ENCODE measurements at places on chromosomes 13 and 19.

GRCh38 chr13:30354493-30355383, 47.4 kb upstream of the KATNAL1 start:
- DNase-seq, result no peak

DNA sequence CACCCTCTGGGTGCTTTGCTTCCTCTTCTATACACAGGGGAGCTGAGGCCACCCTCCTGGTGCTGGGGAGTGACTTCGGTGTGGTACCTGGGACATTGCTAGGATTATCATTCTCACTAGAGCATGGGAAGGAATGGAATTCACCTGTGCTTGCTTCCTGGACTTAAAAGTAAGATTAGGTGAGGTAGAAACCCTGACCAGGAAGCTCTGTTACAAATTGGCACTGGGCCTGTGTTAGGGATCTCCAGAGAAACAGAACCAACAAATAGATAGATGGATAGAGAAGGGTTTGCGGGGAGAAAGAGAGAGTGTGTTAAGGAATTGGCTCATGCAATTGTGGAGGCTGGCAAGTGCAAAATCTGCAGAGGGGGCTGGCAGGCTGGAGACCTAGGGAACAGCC, 13.9 kb upstream of the SIAH3 start:
- DNase-seq, result no peak

DNA sequence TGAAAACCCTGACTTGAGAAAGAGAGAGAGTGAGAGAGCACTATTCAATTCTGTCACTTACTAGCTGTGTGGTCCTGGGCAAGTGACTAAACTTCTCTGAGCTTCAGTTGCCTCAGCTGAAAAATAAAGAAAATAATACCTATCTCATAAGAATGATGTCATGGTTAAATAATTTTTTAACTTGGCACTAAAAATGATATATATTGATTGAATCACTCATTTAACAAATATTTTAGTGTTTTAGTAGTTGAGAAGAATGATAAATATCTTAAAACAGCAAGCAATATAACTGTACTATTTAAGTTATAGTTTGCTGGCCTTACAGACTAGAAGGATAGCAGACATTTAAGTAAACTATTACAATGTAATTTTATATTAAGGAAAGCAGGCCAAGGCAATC, 764.2 kb downstream of the DIAPH3 start:
- DNase-seq, result no peak

- DNase-seq, result no peak
These were observed 509.0 kb downstream of the GPC5 start for GRCh38 chr13:91907398-91907797.

DNA sequence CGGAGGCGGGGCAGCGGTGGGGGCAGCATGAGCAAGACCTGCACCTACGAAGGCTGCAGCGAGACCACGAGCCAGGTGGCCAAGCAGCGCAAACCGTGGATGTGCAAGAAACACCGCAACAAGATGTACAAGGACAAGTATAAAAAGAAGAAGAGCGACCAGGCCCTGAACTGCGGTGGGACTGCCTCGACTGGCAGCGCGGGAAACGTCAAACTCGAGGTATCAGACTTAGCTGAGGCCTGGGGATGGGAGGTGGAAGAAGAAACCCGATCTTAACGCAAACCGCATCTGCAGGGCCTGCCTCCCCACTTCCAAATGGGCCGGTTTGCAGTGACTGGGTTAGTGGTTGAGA, 693 bp downstream of the RFXAP start:
- peak; percentile 5 for DNase-seq

DNA sequence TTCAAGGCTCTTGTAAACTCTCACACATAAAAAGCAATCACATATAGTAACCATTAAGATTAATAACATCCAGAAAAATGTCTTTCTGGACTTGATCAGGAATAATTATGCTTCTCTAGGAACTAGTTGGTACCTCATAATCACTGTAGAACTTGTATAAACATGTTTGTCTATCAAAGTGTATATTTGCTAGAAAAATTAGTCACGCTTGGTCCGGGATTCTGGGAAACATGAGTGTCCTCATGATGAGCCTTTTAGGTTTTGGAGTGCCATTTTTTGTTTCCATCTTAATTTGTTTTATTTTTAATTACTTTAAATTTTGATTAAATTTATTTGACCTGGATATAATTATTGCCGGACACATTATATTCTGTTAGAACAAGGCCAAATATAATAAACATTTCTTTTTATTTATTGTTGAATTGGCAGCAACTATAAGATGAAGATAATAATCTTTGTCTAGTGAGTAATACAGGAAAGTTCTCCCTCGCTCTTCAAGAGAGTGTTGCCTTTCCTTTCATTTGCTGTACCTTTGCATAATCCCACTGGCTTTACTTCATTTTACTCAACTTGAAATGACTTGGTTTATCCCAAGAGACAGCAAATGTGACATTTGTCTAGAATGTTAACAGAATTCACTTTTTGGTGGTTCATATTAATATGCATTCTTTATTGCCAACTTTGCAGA, 207.0 kb downstream of the NALCN start:
- no peak for DNase-seq

DNA sequence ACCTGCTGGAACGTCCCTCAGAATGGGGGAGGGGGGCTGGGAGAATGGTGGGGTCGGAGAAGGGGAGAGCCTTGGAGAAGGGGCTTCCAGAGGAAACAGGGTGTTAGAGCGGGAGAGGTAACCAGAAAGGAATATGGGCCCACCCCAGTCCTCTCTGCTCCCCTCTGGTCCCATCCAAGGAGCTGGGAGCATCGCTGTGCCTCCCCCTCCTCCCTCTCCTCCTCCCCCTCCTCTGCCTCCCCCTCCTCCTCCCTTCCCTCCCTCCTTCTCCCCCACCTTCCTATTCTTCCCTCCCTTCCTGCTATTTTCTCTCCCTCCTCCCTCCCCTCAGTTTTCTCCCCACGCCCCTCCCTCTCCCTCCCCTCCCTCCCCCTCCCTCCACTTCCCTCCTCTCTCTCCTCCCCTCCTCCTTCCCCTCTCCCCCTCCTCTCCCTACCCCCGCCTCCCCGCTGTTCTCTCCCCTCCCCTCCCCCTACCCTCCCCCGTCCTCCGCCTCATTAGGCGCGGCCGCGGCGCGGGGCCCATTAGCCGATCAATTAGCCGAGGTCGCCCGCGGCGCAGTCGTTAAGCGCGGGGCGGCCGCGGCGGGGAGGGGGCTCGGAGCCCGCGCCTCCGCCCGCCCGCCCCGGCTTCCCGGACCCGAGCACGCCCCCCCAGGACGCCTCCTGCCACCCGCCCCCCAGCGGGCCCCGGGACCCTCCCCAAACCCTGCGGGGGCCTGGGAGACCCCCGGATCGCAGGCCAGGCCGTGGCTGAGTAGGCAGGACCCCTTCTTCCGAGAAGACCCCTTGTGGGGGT, 15.4 kb downstream of the TLE5 start:
- DNase-seq, result no peak

DNA sequence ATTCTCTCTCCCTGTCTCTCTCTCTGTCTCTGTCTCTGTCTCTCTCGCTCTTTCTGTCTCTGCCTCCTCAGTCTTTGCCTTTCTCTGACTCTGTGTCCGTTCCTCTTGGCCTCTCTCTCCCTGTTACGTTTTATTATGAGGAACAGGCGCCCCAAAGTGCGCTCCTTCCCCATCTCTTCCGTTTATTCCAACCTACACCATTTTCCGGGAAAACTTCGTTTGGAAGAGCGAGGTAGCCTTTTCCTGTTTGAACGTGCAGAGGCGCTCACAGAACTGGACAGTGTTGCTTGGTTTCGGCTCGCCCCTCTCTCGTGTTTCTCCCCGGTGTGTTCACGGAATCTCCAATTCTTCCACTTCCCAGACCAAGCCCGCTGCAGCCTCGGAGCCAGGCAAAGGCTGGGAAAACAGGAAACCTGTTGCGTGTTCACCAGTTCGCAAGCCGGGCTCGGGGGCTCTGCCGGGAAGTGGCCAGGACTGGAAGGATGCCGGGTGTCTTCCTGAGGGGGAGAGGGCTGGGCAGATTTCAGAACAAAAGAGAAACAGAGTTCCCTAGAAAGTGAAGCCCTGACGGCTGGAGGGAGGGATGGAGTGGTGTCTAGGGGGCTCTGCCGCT, 605 bp downstream of the TMEM255B start:
- no peak for DNase-seq

DNA sequence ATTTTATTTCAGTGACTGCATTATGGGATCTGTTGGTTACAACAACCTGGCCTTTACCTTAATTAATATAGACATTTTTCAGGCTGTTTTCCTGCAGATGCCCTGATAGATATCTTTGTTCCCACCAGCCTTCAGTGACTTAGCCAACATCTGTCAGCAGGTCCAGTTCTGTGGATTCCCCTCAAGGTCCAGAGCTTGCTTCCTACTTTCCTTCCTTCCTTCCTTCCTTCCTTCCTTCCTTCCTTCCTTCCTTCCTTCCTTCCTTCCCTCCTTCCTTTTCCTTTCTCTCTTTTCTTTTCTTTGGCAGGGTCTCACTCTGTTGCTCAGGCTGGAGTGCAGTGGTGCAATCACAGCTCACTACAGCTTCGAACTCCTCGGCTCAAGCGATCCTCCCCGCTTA, 14.4 kb upstream of the CYP2B6 start:
- no peak for DNase-seq

GRCh38 chr19:8396563-8397203, 6.5 kb downstream of the RAB11B start:
- peak; percentile 60 for DNase-seq

GRCh38 chr13:72853000-72853399, 71.1 kb downstream of the PIBF1 start:
- no peak for DNase-seq

- DNase-seq, result no peak
These were observed 14.1 kb downstream of the BRD4 start for GRCh38 chr19:15318241-15318691.

GRCh38 chr13:79479882-79480281, 1.1 kb upstream of the NDFIP2 start:
- no peak for DNase-seq

- DNase-seq, result peak; percentile 72
These were observed 14.4 kb downstream of the CAPN12 start for GRCh38 chr19:38729653-38730469.

GRCh38 chr13:43000676-43001075, 8.6 kb upstream of the EPSTI1 start:
- DNase-seq, result no peak

DNA sequence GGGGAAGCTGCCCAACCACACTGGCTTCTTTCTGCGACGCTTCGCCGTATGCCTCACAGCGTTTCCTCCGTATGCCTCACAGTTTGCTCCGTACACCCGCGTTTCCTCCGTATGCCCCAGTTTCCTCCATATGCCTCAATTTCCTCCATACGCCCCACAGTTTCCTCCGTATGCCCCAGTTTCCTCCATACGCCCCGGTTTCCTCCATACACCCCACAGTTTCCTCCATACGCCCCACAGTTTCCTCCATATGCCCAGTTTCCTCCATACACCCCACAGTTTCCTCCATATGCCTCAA, 22.6 kb downstream of the GAS6 start:
- peak; percentile 37 for DNase-seq

DNA sequence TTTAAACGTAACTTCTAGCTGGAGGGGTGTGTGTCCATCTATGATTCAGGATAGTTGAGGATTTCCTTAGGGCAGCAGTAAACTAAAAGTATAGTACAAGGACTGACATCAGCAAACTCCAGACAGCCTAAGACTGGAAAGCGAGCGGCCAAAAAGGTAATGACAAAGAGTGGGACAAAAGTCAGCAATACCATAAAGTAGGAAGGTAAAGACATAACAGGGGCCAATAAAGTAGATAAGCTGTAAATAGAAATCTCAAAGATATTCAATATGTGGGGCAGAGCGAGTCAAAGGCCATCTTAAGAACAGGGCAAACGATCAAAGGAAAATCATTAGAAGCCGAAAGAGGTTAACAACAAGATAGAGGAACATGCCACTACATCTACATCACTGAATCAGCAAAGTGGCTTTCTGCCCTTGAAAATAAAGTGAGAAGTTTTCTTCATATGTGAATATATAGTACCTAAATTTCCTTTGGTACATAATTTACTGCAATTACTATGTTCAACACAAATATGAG, 167.2 kb downstream of the DIAPH3 start:
- no peak for DNase-seq

GRCh38 chr13:87295636-87296035, 375.5 kb upstream of the SLITRK5 start:
- no peak for DNase-seq
